ENCODE measurements at places on chromosomes 2 and 18. TPM values are rescaled to one million over a fixed set of nuclear protein-coding genes. Genes with fewer than 3 reads are reported as not detected.

Gene RFX8
- 1.1 TPM for polyA plus RNA-seq

Gene ICA1L
- polyA plus RNA-seq = 9.7 TPM

Gene RPRM
- polyA plus RNA-seq = 8.1 TPM

Gene TTN
- 0.47 TPM for polyA plus RNA-seq

Gene PSMG2
- 99.8 TPM for polyA plus RNA-seq

Gene ASIC4
- polyA plus RNA-seq = 1.8 TPM

Gene SH2D6
- polyA plus RNA-seq = 1.3 TPM

Gene LBH
- polyA plus RNA-seq = 11.3 TPM

Gene CYP1B1
- 9.7 TPM for polyA plus RNA-seq

Gene KCNS3
- polyA plus RNA-seq = 3.3 TPM

Gene MC4R
- 0.22 TPM for polyA plus RNA-seq

Gene DYSF
- polyA plus RNA-seq = 6.5 TPM

Gene KCNG3
- polyA plus RNA-seq = 0.40 TPM

Gene DUSP28
- polyA plus RNA-seq = 8.8 TPM

Gene CYTIP
- polyA plus RNA-seq = 0.94 TPM

Gene SIX3
- not detected for polyA plus RNA-seq

Gene IKZF2
- polyA plus RNA-seq = 0.97 TPM

Gene TWSG1
- 22.6 TPM for polyA plus RNA-seq

Gene REV1
- polyA plus RNA-seq = 28.6 TPM

Gene ANKRD29
- 20.9 TPM for polyA plus RNA-seq

All from adrenal gland (tissue), 19 donors.